ENCODE measurements at places on chromosomes 7 and 10.

DNA sequence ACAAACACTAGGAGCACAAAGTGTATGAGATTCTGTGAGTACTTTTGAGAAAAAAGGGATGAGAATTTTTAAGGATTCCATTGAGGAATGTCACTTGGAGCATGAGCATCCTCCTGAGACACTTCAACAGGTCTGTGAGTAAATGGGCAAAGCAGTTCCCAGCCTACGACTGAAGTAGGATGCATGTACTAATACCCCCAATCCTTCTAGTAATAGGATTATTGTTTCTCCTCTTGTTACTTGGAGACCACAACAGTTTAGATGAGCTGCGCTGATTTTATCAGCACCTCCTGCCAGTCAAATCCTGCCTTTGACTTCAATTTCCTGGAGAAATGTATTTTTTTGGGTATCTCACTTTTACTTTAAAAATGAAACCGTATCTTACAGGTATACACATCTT lies 820 bp downstream of the BBS9 start:
- DNase-seq: no peak

DNA sequence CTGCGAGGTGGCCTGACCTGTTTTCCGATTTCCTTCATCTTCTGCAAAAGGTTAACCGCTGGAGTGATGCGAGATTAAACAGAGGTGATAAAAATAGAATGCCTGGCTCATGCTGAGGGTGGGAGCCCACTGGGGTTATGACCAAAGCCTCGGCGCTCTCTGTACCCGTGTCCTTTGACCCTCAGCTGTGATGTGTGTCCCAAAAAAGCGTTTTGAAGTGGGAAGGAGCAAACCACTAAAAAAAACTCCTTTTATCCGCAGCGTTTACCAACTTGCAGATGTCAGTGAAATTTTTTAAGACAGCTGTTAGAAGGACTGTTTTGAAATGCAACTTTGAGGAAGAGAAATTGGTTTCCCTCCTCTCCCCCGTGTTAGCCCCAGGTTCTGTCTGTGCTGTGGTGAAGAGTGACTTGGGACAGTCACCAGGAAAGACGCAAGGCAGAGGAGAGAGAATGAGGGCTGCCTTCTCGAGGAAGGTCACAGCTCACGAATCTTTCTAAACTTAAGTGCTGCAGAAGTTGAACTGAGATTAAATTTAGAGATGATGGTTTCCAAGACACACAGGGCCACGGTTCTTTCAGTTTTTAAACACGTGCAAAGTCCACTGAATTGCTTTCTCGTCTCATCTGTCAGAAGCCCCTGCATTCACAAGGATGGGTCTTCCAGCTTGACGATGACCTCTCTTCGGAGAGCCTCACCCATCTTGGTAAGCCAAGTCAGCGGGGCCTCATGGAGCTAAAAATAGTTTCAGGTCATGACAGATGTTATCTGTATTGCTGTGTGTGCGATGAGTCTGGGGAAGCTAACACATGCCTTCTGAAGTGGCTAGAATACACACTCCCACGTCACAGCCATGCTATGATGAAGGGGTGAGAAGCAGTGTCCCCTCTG lies 27.6 kb downstream of the AMZ1 start:
- DNase-seq: no peak

DNA sequence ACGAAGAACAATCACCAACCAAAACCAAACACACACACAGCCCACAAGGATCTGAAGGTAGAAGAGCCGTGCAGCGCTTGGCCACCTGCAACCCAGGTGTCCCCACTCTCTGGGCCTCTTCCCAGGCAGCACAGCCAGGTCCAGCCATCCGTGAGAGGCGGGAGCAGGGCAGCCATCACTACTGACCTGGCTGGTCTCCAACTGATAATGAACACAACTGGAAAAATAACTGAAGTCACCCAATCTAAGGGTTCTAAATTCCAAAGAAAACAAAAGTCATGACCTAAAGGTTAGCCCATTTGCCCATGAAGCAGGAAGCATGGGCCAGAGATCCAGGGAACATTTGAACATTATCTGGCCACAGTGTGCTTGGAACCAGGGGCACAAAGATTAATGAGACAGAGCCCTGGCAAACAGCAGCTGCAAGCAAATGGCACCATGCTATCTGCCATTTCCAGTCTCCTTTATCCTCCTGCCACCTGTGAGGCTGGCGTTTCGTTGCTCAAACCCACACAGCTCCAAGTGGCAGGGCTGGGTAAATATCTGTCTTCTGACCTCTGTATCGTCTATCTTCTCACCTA lies 207.9 kb downstream of the TNS3 start:
- DNase-seq: peak; percentile 58

DNA sequence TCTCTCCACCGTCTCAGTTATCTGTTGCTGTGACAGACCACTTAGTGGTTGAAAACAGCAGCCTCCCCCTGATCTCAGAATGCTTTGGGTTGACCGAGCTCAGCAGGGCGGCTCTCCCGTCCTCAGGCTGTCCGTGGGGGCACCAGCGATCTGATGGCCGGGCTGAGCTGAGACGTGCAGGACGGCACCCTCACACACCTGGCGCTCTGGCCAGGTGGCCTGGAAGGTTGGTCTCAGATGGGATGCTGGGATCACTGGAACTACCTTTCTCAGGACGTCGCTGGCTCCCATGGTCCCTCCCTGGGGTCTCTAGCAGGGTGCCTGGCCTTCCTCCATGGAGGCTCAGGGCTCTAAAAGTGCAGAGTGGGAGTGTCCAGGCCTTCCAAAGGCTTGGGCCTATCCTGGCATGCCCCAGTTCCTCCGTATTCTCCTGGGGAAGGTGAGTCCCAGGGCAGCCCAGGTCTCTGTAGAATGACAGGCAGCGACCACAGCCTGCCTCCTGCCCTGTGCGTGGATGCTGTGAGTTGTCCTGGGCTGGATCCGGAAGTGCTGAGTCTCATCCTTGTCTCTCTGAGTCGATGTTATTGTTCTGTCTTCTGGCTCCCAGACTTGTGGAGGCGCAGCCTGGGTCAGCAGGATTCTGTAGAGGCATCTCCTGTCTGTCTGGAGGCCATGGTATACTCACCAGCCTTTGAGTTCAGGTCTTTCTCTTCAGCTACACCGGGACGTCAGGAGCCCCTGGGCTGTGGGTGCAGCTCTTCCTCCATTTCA lies 12.2 kb upstream of the PWWP2B start:
- DNase-seq: no peak

- DNase-seq: no peak
Measured at GRCh38 chr7:52726986-52727385, 308.4 kb upstream of the POM121L12 start.

DNA sequence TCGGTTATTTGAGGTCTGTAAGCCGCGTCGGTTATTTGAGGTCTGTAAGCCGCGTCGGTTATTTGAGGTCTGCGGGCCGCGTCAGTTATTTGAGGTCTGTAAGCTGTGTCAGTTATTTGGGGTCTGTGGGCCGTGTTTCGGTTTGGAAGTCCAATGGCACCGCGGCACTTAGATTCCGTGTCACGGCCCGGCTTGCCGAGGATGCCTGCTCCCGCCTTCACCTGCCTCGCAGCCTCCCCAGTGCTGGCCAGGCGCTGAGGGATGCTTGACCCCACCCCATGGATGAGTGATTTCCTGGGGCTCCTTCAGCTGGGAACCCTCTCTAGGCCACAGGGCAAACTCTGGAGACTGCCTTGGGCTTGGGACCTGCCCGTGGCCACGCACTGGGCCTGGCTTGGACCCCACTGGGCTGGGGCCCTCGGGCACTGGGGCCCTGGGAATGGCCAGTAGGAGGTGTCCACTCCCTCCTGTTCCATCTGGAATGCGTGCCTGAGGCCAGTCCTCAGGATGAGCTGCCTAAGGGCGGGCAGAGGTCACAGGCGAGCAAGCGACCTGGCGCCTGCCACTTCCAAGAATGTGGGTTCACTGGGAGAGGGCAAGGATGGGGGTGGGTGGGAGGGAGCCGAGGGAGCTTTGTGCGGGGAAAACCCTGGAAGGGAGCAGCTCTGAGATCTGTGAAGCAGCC lies 25.6 kb downstream of the ADGRA1 start:
- no peak for DNase-seq

DNA sequence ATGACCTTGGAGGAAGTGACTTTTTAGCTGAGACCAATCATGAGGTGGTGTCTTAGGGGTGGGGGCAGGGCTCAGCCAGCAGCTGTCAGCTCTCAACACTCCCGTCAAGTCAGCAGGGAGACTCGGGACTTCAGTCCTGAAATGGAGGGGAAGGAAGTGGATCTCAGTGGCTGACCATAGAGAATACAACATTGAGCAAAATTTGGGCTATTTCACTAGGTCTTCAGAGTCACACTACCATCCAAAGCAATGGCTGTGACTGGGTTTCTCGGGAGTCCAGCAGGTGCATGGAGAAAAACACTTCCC lies 16.8 kb upstream of the GIMAP6 start:
- DNase-seq: no peak

DNA sequence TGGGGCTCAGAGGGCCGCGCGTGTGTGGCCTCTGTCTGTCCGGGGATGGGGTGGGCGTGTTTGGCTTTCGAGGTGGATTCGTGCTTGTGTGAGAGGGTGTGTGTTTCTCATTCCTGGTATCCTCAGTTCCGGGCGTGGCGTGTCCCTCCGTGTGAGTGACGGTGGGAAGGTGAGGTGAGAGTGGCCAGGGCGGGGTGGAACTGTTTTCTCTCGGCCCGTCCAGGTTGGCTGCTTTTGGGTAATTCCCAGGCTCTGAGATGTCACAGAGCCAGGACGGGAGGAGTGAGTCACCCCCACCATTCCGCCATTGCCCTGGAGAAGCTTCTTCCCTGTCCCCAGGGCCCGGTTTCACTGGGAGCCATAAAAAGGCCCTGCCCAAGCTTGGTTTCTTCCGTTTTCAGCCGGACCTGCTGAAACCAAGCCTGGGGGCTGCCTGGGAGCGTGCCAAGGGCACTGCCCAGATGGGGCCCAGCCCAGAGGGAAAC lies 21.3 kb upstream of the CLDN4 start:
- no peak for DNase-seq

- DNase-seq: no peak
Measured at GRCh38 chr10:3418041-3418754, 245.6 kb upstream of the PITRM1 start.

- no peak for DNase-seq
Measured at GRCh38 chr7:116771640-116772039, 90.7 kb upstream of the CAPZA2 start.

DNA sequence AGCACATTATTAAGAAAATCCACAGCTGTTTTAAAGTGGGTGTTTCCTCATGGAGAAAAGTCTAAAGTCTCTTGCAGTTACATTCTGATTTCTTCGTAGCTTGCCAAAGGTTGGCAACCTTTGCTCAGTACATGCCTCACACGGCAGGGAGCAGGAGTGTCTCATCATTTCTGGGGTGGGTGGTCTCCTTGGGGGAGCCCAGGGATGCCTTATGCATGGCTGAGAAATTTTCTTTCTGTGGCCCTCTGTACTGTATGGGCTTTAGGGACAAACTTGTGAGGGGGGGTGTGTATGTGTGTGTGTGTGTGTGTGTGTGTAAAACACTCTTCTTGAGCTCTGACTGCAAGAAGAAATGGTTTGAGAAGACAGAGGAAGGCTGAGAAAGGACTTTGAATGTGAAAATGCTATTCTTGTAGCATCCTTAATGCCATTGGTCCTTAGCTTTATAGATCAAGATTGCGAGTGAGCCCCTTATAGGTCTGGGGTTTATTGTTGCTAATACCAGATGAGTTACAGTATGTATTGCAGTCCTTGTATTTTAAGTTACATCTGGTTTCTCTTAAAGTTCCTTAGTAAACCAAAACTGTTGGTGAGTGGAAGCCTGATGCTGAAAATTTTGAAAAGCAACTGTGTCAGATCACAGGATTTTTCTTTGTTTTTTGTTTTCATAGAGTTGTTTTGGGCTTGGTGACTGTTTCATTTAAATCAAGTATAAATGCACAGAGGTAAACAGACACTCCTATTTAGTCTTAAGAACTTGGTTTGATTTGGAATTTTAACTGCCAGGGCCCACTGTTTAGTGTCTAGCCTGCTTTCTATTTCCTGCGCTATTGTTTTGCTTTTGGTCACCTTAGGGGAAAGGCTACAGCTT lies 242.0 kb downstream of the BICC1 start:
- DNase-seq: no peak

- no peak for DNase-seq
Measured at GRCh38 chr10:23199768-23200511, 7.8 kb downstream of the PTF1A start.

DNA sequence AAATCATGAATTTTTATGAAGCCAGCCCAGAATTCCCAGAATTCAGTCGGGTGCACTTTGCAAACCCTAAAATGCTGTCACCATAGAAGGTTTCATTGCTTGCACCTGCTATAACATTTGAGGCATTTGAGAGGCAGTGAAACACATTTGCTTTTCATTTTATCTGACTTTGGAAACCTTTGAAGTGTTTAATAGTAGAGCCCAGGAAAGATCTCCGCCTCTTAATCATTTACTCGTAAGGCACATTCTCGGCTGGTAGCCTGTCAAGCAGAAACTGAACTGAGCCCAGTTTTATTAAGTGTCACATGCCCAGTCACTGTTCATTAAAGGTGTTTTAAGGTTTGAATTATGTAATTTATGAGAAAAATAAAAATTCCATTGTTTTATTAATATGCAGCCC lies 247.6 kb downstream of the EMX2 start:
- DNase-seq: no peak

- peak; percentile 44 for DNase-seq
Measured at GRCh38 chr10:107631876-107632275, 467.4 kb upstream of the SORCS1 start.

DNA sequence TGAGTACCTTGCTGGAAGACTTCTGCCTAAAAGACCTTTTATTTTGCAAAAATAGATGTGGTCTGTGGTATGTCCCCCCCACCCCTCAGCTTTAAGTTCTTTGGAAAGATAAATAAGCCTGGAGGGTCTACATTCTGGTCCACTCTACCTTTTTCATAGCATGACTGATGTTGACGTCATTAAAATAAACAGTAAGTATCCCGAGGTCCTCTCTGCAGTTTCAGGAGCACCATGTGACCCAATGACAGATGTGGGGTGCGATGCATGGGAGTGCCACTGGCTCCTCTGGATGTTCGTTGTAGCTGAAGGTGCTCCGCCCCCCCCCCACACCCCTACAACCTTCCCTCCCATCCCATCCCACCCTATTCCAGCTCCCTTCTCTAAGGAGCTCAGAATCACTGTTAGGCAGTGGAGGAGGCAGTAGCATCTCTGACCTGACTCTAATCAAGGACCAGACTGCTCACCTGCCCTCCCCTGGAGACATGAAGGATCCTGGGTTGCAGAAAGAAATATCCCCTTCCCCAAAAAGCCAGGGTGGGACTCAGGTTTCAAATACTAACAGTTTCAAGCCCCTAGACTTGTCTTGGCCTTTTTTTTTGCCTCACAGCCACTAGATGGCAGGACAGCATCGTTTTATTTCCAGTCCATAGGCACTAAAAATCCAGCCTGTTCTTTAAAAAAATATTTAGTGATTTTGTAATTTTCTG lies 25.1 kb downstream of the CASP7 start:
- DNase-seq: no peak

GRCh38 chr7:78039790-78040776 lies 241.5 kb downstream of the PHTF2 start:
- no peak for DNase-seq

DNA sequence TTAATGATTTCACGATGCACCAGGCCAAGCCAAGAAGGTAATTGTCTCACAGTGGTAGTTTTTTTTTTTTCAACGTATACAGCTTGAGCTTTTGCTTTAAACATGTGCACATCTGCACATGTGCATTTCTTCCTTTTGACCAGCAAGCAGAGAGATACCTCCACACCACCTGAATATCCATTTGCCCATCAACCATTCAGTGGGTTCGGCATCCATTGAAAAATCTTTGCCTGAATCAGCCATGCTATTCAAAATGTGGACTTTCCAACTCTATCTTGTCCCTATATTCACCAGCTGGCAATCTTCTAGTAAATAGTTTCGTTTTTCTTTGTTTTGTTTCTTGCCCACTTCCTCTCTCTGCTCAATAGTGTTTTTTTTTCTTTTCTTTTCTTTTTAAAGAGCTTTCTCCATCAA lies 7.7 kb upstream of the TRA2A start:
- no peak for DNase-seq

- DNase-seq: no peak
Measured at GRCh38 chr10:132558516-132559413, 21.2 kb downstream of the INPP5A start.

Data from SJCRH30 (cell line).